ENCODE measurements at places on chromosomes 16 and 17.

GRCh38 chr17:57211543-57211942 lies 44.8 kb upstream of the MSI2 start:
- DNase-seq, result no peak

GRCh38 chr16:57540906-57541753 lies 1.3 kb upstream of the ADGRG5 start:
- DNase-seq, result no peak

DNA sequence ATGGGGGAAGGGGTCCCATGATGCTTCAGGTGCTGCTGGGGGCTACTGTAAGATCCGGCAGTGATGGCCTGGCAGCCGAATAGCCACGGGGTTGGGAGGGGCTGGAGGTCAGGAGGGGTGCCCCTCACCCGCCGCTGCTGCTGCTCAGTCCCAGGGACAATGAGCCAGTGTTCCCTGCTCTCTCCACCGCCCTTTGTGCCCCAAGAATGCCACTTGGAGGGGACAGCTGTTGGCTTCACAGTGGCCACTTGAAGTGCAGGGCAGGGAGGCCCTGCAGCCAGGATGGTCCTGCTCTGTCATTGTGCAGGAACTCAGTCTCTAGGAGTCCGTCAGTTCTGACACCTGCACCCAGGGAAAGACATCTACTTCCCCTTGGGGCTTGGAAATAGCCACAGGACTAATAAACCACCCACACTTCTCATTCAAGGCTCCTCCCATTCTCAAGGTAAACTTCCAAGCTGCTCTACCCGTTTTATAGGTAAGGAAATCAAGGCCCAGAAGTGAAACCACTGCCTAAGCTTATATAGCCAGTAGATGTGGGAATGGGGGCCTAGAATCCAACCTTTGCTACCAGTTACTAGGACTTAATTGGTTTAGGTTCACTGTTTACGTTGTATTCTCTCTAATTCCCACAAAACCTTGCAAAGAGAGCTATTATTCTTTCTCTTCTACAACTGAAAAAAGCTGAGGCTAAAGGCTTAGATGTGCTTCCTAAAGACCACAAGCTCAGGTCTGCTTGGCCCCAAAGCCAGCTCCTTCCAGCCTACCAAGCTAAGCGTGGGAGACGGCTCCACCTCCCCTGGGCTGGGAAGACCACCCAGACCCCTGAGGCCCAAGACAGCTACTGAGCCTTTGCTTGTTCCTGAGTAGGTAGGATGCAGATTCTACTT lies 6.2 kb upstream of the CPSF4L start:
- no peak for DNase-seq

- DNase-seq, result no peak
These were observed 5.1 kb downstream of the ITGA2B start for GRCh38 chr17:44384281-44384822.
